ENCODE measurements at places on chromosomes 11 and 22.

- DNase-seq: no peak
These were observed 7.9 kb downstream of the DDX10 start for GRCh38 chr11:108672786-108673185.

- DNase-seq: no peak
These were observed 25.5 kb upstream of the CTSC start for GRCh38 chr11:88363004-88363403.

DNA sequence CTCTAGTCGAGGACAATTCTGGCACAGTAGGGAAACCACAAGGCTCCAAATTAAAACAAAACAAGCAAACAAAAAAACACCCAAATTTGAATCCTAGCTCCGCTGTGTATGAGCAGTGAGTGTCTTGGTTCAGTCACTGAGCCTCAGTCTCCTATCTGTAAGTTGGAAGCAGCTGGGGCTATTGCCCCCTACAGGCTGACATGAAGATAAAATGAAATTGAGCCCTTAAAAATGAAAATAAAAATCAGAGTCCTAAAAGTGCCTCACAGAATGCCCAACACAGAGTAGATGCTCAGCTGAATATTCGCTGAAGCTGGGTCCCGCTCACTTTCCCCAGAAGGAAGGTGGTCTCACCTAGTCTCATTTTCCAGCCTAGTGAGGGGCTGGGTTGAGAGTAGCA lies 65.2 kb downstream of the PDE2A start:
- DNase-seq: no peak

- no peak for DNase-seq
These were observed 89.1 kb downstream of the RPS6KA4 start for GRCh38 chr11:64447831-64448598.

- no peak for DNase-seq
These were observed 58.6 kb upstream of the MPEG1 start for GRCh38 chr11:59271247-59271755.

- no peak for DNase-seq
These were observed 46.9 kb downstream of the DDX6 start for GRCh38 chr11:118744046-118744445.

- DNase-seq: peak; percentile 34
These were observed 84.1 kb downstream of the LARGE2 start for GRCh38 chr11:46006418-46007070.

GRCh38 chr22:49869086-49869830 lies 15.6 kb downstream of the ZBED4 start:
- no peak for DNase-seq

GRCh38 chr11:11313426-11313825 lies 39.6 kb downstream of the CSNK2A3 start:
- DNase-seq: no peak

DNA sequence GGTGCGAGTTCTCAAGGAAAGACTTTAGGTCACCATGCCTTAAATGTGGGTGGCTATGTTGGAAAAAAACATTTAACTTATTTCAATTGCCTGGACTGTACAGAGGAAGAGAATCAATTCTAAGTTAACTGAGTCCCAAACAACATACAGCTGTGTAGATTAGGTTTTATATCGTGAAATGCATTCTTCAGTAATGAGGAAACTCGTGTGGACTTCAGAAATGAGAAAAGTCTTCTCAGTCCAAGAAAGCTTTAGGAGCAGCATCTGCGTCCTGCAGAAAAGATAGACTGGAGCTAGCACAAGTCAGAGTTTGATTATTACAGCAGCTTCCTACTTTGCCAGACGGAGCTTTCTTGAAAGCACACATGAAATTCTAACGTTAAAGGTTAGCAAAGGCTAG lies 673.0 kb downstream of the OPCML start:
- no peak for DNase-seq

DNA sequence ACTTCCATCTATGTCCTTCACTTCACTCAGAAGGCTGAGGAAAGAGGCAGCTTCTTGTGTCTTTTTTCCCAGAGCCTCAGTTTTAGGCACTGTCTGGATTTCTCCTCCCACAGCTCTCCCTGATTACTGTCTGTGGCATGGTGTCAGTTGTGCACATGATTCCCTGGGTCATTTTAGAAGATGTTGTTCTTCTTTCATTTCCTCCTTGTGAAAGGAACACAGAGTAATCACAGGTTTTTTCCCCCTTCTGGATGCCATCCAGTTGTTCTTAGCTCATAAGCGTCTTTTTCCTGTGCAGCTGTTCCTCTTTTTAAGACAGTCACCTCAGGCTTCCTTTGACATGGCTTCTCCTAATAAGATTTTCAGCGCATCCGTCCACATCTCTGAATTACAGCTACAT lies 212.2 kb downstream of the FAM181B start:
- peak; percentile 51 for DNase-seq

GRCh38 chr11:70458736-70459135 lies 60.4 kb downstream of the CTTN start:
- DNase-seq: no peak

- no peak for DNase-seq
These were observed 271.8 kb upstream of the MTNR1B start for GRCh38 chr11:92697461-92698312.

- no peak for DNase-seq
These were observed 74.3 kb downstream of the BTBD10 start for GRCh38 chr11:13388741-13389140.

- DNase-seq: no peak
These were observed 52.6 kb downstream of the RDX start for GRCh38 chr11:110243791-110244190.

- peak; percentile 10 for DNase-seq
These were observed 7.4 kb downstream of the TOLLIP start for GRCh38 chr11:1302041-1302460.

GRCh38 chr22:44828193-44828592 lies 75.8 kb downstream of the ARHGAP8 start:
- DNase-seq: no peak

DNA sequence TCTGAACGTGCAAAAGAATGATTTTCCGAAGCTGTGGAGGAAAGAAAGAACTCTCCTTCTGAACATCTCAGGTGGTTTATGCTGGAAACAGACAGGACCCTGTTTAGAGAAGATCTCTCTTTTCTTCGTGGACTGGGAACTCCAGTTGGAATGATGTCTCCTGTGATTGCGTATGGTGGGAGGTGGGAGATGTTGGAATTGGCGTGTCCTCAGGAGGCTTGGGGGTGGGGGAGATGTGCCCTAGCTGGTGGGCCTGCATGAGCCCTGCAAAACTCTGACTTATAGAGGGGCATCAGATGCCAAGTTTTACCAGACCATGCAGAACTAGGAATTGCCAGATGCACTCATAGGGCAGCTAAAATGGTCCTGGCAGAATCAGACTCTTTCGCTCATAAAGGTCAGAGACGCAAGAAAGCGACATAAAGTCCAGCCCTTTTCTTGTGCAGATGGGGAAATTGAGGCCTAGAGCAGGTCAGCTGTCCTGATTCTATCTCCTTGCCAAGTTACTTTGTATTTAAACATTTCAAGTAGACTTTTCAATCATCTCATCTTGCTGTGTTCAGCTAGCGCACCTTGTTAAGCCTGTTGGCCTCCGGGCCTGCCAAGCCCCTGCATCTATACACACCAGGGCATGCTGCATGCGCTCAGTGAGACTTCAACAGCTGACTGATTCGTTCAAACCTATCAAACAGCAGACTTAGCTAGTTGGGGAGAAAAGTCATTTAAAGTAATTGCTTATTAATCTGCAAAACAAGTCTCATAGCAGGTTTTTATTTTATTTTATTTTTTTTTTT lies 34.2 kb upstream of the EHF start:
- no peak for DNase-seq

- DNase-seq: no peak
These were observed 582.9 kb downstream of the BRD1 start for GRCh38 chr22:49244466-49245420.

DNA sequence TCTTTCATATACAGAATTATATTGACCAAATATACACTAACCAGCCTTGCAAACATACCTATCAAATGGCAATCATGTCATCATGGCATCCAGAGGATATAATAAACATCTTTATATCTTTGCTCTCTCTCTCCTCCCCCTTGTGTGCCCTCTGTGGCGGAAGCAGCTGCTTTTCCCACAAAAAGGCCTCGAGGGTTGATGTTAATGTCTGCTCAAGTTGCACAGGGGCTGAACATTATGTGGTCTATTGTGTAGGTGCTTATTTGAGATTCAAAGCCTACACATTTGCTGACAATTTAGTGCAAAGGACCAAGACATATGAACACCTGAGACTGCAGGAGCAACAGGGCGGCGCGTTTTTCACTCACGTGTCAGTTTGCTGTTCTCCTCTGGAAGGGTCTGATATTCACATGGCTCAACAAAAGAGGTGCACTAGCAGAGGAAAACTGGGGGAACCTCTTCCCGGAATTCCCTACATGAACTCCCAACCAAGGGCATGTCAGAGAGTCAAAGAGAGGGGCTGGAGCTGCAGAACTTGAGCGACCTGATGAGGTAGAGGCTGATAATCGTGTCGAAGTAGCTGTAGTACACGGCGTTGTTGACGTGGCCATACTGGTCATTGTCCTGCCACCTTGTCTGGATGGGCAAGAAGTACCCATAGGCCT lies 138.8 kb downstream of the RCN1 start:
- DNase-seq: no peak

DNA sequence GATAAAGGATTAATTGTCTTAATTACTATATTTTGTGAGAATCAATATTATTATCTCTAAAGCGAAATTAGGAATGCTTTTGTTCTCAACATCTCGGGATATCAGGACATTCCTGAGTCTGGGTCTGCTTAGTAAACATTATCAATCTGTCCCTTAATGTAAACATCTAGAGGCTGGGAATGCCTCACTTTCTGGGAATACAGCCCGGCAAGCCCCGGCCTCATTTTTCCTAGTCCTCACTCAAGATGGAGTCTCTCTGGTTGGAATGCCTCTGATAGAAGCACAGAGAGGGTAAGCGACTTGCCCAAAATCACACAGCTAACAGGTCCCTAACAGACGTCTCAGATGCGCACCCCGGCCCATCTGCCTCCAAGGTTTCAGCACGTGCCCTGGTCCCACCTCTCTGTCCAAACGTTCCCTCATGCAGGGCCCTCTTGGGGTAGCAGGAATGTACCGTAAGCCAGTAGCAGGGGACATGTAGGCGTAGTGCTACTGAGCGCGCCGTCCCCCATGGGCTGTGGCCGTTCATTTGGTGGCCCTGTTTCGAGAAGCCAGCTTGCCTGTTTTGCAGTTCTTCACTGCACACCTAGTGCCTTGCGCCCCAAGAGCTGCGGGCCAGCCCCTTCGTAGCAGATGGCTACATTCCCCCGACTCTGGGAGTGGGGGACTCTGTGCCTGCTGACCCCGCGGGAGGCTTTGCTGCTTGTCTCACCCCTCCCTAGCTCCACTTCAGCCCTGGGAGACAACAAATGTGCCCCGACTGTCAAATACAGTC lies 62.2 kb upstream of the FADD start:
- no peak for DNase-seq

- no peak for DNase-seq
These were observed 70.3 kb downstream of the KIRREL3 start for GRCh38 chr11:126930091-126930841.

DNA sequence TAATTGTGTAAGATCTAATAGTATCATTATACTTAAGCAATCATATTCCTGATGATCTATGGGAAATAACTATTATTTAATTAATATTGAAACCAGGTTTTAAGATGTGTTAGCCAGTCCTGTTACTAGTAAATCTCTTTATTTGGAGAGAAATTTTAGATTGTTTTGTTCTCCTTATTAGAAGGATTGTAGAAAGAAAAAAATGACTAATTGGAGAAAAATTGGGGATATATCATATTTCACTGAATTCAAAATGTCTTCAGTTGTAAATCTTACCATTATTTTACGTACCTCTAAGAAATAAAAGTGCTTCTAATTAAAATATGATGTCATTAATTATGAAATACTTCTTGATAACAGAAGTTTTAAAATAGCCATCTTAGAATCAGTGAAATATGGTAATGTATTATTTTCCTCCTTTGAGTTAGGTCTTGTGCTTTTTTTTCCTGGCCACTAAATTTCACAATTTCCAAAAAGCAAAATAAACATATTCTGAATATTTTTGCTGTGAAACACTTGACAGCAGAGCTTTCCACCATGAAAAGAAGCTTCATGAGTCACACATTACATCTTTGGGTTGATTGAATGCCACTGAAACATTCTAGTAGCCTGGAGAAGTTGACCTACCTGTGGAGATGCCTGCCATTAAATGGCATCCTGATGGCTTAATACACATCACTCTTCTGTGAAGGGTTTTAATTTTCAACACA lies 6.4 kb downstream of the BIRC3 start:
- DNase-seq: no peak

GRCh38 chr11:132064987-132065620 lies 694.7 kb downstream of the NTM start:
- DNase-seq: no peak

DNA sequence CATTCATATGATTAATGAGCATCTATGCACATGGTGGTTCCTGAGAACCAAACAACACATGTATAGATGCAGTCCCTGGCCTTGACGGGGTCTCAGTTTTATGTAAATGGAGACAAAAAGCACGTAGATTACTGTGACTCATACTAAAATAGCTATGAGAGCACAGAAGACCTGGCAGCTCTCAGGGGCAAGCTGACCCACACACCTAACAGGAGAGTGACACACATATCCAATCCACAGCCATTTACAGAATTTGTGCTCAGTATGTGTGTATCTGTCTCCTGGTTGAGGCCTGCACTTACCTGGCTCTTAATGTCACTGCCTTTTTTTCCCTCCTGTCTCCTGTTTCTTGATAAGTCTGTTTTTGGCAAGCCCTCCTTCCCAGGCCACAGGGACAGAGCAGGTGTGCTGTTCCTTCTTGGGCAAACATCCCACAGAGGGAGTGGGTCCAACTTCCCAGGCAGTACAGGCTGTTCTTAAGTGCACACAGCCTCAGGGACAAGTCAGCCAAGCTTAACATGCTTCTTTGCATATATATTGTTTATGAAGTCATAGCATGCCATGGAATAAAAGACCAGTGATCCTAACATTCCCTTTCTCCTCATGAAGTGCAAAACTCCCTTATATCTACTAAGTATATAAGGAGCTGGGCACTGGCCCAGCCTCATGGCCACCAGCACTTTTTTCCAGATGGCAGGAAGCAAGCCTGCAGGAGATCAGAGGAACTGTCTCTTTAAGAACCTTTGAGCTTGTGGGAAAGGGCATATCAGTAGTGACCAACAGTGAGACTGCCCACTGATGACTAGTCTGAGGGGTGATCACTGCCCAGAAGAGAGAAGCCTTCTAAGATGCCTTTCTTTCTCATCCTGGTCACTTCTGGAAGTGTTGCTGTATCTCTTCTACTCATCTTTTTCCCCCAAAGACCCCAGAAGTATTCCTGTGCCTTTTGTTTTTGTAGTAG lies 124.7 kb upstream of the CCDC90B start:
- DNase-seq: no peak

- no peak for DNase-seq
These were observed 912.1 kb downstream of the TBC1D22A start for GRCh38 chr22:47674600-47674999.

Data from CD4-positive, alpha-beta T cell (primary cell).